ENCODE measurements at places on chromosomes 13 and 19.

- no peak for DNase-seq
Measured at GRCh38 chr19:50939596-50939995, 13.2 kb downstream of the KLK5 start.

DNA sequence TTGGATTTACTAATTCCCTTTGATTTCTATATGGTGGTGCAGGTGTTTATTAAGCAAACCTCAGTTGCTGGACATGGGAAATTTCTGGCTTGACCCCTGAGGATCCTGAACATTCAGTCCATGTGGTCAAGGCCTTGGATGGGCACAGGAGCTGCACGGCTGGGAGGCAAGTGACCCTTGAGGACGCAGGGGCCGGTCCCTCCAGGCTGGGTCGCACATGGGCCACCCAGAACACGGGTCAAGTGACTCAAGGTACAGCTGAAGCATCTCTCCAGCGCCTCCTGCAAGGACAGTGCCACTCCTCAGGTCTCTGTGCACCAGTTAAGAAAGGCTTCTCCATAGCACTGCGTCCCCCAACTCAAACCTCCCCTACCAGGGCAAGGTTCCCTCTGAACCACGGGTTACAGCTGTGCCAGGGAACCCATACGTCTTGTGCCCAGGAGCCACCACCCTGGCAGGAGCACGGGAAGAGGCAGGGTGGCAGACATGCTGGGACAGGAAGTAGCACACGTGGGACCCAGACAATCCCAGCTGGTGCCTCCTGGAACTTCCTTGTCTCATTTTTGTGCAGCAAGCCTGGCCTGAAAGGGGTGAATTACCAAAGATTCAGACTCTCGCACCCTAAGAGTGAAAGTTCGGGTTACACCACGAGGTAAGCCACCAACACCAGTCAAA is 93.1 kb downstream of the SPACA7 start:
- DNase-seq, result no peak

DNA sequence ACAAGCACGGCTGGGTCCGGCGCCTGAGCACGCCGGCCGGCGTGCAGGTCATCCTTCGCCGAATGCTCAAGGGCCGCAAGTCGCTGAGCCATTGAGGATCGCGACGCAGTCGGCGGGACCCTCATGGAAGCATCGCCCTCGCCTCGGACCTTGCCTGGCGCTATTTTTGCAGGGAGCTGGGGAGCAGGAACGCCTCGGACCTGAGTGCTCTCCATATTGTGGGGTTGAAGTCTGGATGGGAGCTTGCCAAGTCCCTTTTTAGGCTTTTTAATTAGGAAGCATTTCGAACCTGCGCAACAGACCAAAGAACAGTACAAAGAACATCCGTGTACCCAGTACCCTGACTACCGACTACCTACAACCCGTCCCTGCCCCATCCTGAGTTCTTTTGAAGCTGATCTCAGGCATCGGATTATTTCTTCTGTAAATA is 628 bp downstream of the MRPL34 start:
- no peak for DNase-seq

DNA sequence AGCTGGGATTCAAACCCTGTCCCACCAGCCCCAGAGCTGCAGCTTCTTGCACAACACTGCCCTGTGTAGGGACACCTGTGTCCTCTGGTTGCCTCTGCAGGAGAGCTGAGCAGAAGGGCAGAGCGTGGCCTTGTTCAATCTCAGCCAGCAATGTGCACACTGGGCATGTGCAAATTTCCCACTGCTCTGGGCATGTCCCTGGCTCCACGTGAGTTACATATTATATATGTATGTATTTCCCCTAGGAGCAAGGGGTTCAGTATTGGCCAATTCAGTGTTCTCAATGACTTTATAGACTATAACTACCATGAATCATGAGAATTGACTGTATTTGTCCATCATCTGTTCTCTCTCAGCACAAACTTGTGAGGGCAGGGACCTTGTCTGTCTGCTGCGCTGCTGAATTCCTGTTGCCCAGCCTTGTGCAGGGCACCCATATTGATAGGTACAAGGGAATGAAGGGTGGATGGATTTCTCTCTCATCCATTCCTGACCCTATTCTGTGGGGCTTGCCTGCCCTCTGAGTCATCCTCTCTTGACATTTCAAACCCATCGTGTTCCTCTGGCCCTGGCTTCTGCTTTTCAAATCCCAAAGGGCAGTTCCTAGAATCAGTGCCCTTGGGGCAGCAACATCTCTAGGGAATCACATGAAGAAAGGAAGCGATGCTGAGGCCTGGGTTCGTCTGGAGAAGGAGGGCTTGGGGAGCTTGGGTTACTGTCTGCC is 69.7 kb downstream of the ERICH6B start:
- no peak for DNase-seq

- DNase-seq, result no peak
Measured at GRCh38 chr13:39336937-39337336, 266.1 kb downstream of the LHFPL6 start.

GRCh38 chr19:13127051-13127450 is 9.0 kb downstream of the NACC1 start:
- no peak for DNase-seq

DNA sequence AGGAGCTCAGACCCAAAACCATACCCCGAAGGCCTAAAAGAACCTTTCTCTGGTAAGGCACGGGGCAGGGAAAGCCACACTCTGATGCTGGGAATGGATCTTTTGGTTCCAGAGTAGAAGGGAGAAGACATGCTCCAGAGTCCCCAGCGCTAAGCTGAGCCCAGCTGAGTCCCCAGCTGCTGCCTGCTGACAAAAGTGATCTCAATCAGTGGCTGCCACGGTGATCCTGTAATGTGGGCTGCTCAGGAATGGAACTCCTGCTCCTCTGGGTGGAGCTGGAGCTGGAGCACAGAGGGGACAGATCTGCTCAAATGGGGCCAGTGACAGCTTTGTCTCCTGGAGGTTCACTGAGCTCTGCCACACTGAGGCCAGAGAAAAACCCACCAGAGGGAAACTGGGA is 70.5 kb downstream of the MLLT1 start:
- DNase-seq, result no peak

GRCh38 chr13:40350283-40350992 is 316.0 kb downstream of the FOXO1 start:
- no peak for DNase-seq

DNA sequence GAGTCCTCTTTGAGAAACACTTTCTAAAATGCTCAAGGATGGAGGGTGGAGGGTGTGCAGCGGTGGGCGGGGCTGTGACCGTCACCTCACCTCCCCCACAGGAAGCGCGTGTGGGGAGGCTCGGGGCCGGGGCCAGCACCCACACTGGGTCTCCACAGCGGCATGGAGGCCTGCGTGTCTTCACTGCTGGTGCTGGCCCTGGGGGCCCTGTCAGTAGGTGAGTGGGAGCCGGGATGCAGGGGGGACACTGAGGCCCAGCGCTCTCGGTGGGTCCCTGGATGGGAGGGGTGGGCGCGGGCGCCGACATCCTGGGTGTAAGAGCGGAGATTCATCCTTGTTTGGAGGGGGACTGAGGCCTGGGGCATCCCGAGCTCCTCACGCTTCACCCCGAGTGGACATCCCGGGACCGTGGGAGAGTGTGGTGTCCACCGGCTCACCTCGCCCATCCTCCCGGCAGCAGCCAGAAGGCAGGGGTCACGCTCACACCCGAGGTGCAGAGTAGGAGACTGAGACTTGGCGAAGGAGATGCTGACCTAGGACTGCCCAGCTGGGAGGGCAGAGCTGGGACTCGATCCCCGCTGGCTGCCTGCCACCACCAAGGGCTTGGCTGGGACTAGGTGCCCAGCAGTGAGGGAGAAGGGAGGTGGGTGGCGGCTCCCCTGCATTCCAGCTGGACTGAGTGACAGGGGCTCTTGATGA is at the start of gene GZMM:
Gene GZMM, plus strand, starts transcription at position 144 of the 699 bp plus-strand sequence. Its CDS starts 19 bp downstream, at position 163.
- peak; percentile 77 for DNase-seq
